ENCODE measurements at places on chromosomes 3 and 15.

DNA sequence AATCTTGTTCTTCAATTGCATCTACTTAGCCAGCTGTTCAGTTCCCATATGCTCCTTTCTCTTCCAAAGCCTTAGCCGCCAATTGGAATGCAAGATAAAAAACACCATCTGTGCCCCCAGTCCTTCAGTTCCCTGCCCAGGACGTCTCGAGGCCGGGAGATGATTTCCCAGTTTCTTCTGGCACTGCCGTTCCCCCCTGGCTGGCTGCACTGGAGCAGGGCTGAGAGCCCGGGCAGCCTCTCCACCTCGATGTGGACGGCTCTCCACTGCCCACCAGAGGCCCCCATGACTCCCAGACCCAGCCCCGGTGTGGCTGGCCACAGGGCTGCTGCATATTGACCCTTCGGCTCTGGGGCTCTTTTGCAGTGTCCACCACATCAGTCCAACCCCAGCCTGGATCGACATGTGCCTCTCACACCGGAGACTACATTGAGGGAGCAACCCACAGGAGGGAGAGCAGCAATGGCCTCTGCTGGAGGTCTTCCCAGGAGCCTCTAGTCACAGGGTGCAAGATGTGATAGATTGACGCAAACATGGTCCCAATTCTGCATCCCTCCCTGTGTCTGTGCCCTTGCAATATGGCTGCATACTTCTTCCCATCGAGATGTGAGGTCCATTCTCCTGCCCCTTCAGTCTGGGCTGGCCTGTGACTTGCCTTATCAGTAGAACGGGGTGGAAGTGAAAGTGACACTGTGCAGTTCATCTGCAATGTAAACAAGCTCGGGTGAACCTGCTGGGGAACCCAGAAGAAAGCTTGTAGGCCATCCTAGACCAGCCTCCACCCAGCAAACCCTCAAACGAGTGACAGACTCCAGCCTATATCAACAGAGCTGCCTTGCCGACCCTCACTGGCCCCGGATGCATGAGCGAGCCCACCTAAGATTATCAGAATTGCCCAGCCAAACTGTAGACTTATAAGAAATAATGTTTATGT, 52.3 kb upstream of the PRR20G start:
- DNase-seq, result no peak

- no peak for DNase-seq
Observed at GRCh38 chr3:134350266-134350665, 24.0 kb downstream of the AMOTL2 start.

GRCh38 chr3:109071350-109072142, 46.4 kb downstream of the MORC1 start:
- peak; percentile 24 for DNase-seq

DNA sequence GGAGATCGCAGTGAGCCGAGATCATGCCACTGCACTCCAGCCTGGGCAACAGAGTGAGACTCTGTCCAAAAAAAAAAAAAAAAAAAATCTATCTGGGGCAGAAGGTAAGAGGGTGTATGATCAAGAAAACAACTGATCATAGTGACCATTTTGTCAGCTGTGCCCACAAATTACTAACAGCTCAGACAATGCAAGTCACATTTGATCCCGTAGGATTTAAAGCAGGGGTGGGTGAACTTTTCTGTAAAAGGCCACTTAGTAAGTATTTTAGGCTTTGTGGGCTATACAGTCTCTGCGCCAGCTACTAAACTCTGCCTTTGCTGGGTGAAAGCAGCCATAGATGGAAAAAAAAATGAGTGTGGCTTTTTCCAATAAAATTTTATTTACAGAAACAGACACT, 57.6 kb upstream of the ABI3BP start:
- DNase-seq, result no peak

DNA sequence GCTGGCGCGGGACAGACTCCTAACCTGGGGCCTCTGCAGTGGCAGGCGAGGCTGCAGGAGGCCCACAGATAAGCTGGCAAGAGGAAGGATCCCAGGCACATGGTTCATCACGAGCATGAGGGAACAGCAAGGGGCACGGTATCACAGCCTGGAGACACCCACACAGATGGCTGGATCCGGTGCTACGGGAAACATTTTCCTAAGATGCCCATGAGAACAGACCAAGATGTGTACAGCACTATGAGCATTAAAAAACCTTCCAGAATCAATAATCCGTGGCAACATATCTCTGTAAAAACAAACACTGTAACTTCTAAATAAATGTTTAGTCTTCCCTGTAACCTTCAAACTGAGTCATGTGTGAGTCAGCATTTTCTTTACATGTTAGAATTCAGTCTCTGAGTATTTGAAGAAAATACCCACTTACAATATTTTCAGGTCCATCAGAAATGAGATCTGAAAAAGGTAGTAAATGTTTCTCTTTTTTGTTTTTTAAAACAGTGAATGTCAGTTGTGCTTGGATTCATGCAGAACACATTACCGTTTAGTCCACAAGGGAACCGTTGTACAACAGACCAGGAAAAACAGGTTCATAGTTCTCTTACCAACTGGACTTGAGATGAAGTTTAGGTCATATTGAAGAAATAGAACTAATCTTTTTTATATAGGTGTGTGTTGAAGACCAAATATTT, 75.9 kb downstream of the BOC start:
- no peak for DNase-seq

GRCh38 chr15:74682954-74683353, 12.9 kb downstream of the EDC3 start:
- no peak for DNase-seq

DNA sequence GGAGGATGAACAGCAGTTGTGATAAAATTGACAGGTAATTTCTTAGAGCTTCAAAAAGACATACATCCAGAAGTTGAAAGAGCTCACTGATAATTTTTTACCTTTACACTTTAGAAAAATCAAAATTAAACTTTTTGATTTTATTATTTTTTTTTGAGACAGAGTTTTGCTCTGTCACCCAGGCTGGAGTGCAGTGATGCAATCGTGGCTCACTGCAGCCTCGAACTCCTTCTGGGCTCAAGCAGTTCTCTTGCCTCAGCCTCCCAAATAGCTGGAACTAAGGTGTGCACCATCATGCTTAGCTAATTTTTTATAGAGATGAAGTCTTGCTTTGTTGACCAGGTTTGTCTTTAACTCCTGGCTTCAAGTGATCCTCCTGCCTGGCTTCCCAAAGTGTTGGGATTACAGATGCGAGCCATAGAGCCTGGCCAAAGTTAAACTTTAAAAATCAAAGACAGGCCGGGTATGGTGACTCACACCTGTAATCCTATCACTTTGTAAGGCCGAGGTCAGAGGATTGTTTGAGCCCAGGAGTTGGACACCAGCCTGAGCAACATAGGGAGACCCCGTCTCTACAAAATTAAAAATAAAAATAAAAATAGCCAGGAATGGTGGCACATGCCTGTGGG, 21.7 kb downstream of the PLA2G4F start:
- no peak for DNase-seq

DNA sequence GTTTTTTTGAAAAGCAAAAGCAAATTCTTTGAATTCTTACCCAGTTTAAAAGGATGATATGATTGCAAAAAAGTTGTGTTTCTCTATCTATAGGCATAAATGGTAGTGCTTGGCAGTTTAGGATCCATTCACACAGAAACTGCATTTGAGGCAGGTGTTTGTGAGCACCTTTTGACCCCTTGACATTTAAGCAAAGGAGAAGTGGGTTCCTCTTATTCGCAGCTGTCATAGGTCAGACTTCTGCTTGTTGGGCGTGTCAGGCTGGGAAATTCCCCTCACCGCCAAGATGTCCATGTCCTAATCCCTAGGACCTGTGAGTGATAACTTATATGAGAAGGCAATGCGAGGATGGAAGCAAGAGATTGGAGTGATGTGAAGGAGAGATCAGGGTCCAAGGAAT, 67.4 kb downstream of the SH3GL3 start:
- DNase-seq, result no peak

- no peak for DNase-seq
Observed at GRCh38 chr15:88653200-88654064, 14.6 kb downstream of the ISG20 start.

DNA sequence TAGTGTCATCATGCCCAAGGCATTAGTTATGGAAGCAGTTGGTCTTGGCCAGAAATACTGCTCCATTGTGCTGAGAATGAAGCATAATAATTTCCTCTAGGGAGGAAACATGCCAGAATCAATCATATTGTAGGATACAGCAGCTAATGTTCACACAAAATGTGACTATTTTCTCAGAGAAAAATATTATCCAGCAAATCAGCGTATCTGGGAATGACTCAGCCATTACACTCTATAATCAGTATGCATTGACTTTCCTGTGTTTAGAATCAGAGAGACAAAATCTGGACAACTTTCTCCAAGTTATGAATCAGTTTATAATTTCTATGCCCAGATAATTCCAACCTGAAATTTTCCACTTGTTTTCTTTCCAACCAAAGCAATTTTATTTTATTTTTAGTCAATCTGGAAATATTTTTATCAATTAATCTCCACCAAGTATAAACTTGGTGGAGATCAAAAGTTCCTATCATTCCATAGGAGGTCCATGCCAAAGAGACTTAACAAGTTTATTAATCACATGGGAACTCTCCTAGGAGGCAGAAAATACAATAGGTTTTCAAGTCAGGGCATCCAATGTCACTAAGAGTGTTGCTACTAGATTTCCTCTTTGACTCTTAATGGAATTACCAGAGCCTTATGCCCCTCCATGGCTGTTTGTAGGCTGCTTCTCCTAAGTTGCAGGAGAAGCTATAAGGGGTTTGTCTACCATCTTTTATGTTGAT, 36.4 kb downstream of the SUCNR1 start:
- DNase-seq, result no peak

- no peak for DNase-seq
Observed at GRCh38 chr3:23496165-23496564, 293.0 kb downstream of the UBE2E2 start.

- DNase-seq, result no peak
Observed at GRCh38 chr3:149216193-149216869, 5.3 kb downstream of the CP start.

GRCh38 chr15:68434021-68434420, 2.1 kb upstream of the ITGA11 start:
- DNase-seq, result no peak

DNA sequence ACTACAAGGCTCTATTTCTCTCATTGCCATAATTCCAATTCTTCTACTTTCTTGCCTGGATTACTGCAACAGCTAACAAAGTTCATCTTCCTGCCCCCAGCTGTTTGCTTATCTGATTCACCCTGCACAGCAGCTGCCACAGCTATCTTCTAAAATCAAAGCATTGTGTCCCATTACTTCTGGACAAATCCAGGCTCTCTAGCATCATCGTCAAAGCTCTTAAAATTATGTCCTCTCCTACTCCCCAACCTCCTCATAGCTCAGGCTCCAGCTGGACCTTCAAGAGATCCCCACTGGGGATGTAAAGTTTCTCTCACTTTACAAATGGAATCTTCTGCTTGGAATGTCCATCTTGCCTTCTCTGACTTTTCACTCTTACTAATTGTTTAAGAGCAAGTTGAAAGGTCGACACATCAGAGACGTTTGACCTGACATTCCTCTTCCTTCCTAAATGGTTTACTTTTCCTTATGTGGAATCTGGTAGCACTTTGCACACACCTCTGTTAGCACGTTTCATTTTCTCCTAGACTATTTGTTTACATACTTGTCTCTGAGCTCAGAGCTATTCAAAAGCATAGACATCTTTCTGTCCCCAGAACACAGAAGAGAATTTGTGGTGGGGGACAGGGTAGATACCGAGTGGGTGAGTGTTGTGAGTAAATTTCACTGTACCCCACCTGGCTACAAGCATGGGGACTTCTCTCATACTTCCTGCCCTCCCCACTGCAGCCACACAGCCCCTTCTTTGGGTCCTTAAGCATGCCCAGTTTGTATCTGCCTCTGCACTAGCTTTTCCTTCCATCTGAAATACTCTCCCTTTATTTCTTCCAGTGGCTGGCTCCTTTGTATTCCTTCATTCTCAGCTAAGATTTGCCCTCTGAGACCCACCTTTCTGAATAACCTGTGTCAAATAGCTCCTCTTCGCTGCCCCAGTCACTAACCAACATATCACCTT, 77.9 kb downstream of the SERPINI1 start:
- DNase-seq, result no peak

DNA sequence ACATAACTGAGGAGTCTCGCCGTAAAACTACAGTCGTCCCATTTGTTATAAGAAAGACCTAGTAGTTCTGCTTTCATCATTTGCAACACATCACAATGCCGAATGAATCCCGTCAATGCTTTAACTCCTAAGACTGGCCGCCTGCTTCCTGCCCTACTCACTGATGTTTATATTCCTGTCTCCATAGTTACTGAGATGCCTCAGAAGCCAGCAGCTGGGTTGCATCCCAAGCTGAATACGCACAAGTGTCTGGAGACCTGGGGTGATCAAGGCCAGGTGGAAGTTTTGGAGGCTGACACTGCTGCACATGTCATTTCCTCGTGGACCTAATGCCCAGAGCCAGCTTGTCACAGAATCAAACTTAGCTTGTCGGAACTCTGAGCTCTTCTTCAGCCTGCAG, 95.2 kb upstream of the UBE2E1 start:
- DNase-seq, result no peak
